Fibroblast of skin of right quadriceps (primary cell): ENCODE measurements at places on chromosomes 4 and X.

- DNase-seq: no peak
These were observed 131.9 kb upstream of the GPRIN3 start for GRCh38 chr4:89439533-89439932.

DNA sequence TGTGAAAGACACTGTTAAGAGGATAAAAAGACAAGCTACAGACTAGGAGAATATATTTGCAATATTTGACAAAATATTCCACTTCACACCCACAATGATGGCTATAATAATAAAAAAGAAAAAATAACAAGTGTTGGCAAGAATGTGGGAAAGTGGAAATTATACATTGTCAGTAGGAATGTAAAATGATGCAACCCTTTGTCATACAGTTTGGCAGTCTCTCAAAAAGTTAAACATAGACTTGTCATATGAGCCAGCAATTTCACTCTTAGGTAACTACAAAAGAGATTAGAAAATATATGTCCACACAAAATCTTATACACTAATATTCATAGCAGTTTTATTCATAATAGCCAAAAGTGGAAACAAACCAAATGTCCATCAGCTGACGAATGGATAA, 5.2 kb upstream of the RADX start:
- peak; percentile 4 for DNase-seq

DNA sequence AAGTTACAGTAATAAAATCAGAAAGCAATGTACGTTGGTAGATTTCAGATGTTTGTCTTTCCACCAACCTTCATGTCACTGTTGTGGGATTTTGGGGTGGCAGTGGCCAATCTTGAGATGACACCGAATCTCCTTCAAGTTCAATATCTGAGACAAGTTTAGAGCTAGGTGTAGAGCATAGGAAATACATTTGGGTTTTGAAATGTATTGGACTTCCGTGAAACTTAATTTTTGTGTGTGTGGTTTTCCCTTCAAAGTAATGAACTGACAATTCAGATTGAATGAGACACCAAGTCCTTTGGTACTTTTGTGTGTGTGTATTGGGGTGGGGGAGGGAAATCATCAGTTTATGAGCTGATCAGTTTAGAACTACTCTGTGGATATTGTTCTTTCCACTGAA, 1.8 kb downstream of the WDR44 start:
- DNase-seq: no peak

GRCh38 chr4:73703320-73703719, 37.0 kb upstream of the CXCL8 start:
- DNase-seq: no peak

DNA sequence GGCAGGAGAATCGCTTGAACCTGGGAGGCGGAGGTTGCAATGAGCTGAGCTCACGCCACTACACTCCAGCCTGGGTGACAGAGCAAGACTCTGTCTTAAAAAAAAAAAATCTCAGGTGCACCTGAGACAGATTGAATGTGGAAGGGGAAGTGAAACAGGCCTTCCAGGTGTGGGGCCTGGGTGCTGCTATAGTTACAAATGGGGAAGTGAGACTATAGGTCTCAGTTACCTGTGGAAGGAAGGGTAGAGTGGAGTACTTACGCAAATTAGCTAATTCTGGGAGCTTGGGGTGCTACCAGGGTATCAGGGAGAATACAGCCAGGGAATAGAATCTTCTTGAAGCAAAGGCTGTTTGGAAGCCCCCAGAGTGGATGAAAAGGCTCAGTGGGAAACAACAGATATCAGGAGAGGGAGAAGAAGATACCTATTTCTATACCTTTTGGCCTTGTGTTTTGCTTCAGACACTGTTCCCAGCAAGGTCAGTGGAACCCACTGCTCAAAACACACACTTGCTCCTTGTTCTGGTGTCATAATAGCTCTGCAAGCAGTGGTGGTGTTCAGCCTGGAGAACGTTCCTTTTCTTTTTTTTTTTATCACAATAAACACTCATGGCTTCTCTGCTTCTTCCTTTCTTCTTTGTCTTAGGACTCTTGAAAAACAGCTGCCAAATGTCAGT, 7.0 kb downstream of the CD38 start:
- no peak for DNase-seq

DNA sequence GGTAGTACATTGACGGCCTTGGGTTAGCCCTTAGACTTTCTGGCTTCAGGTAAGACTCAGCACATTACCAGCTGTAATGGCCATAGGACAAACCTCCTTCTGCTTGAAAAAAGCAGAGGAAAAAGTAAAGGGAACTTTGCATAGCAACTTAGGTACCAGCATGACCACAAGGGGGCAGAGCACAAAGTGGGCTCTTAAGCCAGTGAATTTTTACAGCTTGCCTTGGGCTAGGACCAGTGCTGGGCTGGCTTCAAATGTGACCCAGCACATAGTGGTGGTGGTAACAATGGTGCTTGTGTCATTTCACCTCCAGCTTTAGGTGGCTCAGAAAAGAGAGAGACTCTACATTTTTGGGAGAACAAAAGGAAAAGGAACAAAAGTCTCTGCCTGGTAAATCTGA, 66.1 kb downstream of the KLHL4 start:
- no peak for DNase-seq

DNA sequence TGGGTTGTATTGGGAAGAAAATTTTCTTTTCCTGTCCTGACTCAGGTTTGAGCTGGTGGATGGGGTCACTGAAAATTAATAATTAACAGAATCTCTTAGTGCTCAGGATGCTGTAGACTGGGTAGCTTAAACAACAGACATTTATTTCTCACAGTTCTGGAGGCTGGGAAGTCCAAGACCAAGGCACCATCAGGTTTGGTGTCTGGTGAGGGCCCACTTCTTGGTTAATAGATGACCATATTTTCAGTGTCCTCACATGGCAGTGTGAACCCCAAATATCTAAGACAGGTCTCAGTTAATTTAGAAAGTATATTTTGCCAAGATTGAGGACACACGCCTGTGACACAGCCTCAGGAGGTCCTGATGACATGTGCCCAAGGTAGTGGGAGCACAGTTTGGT, 31.1 kb downstream of the HERC6 start:
- no peak for DNase-seq

- DNase-seq: no peak
These were observed 157.0 kb downstream of the PCDH18 start for GRCh38 chr4:137375111-137375850.

GRCh38 chrX:67585401-67585800, 41.6 kb downstream of the AR start:
- no peak for DNase-seq

DNA sequence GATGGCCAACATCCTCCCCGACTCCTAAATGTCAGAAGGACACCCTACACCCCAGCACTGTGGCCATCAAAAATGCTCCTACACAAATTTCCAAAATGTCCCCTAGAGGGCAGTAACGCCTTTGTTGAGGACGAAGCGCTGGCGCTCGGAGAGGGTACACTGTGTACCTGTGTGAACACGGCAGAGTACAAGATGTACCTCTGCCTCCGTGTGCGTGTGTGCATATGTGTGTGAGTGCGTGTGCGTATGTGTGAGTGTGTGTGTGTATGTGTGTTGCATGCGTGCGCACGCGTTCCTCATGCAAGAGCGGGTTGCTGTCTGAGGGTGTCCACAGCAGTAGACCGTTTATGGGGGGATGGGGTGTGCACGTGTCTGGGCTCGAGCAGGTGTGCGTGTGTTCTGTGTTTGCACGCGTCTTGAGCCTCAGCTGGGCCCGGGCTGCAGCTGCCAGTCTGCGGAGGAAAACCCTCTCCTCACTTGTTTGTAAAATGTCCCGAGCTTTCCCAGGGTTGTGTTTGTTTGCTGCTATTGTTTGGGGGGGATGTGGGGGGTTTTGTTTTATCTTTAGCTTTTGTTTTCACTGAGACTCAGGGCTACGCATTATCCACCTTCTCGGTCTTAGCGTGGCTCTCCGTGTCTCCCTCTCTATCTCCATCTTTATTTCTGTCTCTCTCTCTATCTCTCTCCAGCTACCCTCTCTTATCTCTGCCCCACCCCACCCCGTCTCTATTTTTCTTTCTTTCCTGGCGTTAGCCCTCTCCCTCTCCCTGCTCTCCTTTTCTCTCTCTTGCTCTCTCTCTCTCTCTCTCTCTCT, 10.4 kb upstream of the TSPYL2 start:
- peak; percentile 39 for DNase-seq

DNA sequence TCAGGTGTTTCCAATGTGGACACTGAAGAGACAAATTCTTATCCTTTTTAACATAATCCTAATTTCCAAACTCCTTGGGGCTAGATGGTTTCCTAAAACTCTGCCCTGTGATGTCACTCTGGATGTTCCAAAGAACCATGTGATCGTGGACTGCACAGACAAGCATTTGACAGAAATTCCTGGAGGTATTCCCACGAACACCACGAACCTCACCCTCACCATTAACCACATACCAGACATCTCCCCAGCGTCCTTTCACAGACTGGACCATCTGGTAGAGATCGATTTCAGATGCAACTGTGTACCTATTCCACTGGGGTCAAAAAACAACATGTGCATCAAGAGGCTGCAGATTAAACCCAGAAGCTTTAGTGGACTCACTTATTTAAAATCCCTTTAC, 18.6 kb downstream of the TLR7 start:
- no peak for DNase-seq

DNA sequence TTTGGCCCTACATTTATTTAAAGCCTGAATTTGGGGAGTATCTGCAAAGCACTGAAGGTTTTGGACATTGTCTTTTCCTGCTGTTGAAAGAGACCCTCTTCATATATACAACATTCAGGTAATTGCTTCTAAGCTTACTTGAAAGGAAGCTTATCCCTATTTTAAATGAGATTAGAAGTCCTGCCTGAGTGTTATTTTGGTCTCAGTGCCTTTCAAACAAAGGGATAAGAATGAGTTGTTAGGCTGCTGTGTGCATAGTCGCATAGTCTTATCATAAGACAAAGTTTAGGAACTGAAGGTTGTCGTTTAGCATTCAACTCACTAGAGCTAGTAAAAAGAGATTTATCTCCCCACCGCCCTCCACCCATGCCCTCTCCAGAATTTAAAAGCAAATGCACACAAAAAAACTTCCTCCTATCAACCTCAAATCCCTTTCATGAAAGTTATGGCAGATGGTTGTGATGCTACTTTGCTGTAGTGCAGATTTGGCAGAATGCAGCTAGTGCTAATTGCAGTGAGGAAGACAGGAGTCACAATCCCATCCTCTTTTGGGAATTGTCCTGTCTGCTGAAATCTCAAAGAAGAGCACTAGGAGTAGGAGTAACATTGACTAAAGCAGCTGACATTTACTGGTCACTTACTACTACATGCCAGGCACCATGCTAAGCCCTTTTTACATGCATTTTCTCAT, 5.8 kb downstream of the HERC3 start:
- no peak for DNase-seq

GRCh38 chr4:53967986-53968385, 96.4 kb downstream of the CHIC2 start:
- DNase-seq: peak; percentile 50

DNA sequence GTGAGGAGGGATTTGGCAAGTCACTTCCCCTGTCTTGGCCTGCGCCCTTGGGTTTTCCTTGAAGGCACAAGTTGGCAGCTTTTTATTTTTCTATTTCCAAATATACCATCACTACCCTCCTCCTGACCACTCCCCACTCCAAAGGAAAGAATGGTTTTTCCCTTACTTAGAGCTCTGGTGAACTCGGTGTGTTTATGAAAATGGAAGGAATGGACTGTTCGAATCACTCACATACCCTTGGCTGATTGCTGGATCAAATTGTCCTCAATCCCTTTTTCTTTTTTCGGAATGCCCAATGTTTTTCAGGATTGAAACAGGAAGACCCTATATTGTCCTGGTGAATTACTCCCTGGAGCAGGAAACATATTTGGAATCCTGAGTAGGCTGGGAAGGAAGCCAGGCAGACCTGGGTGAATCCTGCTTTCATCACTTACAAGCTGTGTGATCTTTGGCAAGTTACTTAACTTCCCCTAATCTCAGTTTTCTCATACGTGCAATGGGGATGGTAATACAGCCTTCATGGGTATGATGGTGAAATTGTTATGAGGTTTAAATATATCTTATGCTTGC, 70.7 kb downstream of the RTL5 start:
- no peak for DNase-seq

- DNase-seq: peak; percentile 62
These were observed at the start of gene IL1RAPL1 for GRCh38 chrX:28586981-28587551. Gene IL1RAPL1 (plus strand): TSS chrX:28587446.

- DNase-seq: no peak
These were observed 243.0 kb downstream of the PALLD start for GRCh38 chr4:168739886-168740285.

GRCh38 chr4:17322514-17322913, 189.4 kb downstream of the QDPR start:
- no peak for DNase-seq

DNA sequence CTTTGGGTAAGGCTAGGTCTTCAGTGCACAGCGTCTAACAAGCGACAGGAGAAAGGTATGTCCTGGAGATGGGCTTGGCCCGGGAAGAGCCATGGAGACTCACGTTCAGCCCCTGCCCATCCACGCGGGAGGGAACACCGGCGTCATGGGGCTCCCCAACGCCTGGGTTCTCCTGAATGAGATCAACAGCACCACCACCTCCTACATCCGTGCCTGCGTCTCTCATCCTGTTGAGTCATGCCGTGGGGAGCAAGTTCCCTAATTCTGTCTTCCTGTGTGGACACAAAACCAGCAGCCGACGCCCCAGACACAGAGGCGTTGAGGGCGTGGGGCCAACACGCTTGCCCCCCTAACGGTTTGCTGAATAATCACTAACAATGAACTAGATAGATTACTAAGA, 20.1 kb upstream of the IL3RA start:
- DNase-seq: peak; percentile 21

GRCh38 chr4:57492251-57492878, 382.2 kb upstream of the IGFBP7 start:
- DNase-seq: no peak

DNA sequence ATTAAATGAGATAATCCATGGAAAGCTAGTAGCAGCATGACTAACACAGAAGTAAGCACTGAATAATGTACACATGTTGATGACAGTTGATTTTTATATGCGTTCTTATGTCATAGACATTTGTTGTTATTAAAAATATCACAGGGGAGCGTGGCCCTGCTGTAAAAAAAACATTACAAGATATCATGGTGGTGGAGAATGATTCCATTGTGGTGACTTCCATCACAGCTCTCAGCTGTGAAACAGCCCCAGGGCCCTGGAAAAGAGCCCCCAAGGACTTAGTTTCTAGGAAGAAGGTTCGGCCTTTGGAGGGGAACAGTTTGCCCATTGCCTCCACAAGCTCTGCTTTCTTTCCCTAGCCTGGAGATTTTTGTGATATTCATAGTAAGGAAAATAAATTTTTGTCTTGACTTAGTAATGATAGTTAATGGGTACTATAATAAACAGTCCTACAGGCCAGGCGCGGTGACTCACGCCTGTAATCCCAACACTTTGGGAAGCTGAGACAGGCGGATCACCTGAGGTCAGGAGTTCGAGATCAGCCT, 49.9 kb downstream of the FAM114A1 start:
- peak; percentile 7 for DNase-seq

- no peak for DNase-seq
These were observed 22.4 kb upstream of the SH3KBP1 start for GRCh38 chrX:19909761-19910160.

- DNase-seq: peak; percentile 40
These were observed 41.1 kb downstream of the IL13RA2 start for GRCh38 chrX:114976292-114976691.

DNA sequence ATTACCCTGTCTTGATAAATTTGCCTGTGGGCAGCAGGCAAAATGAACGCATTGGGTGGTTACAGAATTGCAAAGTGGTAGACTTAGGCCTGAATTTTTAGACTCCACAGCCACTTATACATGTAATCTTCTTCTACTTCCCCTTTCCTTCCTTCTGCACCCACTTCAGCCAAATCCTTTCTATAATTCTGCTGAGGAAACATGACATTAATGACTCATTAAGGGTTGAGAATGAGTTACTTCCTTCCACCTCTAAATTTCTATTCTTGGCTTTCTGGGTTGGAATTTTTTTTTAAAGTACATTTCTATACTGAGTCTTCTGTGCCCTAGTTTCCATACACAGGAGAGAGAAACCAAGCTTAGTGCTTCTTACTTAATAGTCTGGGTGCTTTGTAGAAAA, 10.1 kb downstream of the PAPSS1 start:
- no peak for DNase-seq
